ENCODE measurements at places on chromosomes 1 and 21.
A peak's percentile ranks its signal among the peaks of the same experiment; 100 is the strongest.

- DNase-seq, result no peak
Observed at GRCh38 chr1:78385744-78386462, 104.9 kb upstream of the PTGFR start.

- DNase-seq, result no peak
Observed at GRCh38 chr21:28884481-28884880, 108.2 kb downstream of the LTN1 start.

GRCh38 chr1:54859700-54860391 lies 27.1 kb downstream of the DHCR24 start:
- DNase-seq, result no peak

DNA sequence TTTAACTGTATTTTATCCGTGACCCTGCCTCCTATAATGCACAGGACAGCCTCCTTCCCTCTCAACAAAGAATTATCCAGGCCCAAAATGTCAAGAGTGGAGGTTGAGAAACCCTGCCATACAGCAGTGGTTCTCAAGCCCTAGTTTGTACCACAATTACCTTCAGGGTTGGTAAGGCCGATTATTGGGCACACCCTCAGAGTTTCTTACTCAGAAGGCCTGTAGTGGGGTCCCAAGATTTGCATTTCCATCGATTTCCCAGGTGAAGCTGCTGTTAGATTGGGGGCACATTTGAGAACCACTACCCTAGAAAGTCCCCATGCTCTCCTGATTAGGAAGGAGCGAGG lies 400 bp upstream of the PGBD2 start:
- no peak for DNase-seq

GRCh38 chr1:204495078-204495753 lies 611 bp upstream of the PIK3C2B start:
- DNase-seq, result peak; percentile 59

DNA sequence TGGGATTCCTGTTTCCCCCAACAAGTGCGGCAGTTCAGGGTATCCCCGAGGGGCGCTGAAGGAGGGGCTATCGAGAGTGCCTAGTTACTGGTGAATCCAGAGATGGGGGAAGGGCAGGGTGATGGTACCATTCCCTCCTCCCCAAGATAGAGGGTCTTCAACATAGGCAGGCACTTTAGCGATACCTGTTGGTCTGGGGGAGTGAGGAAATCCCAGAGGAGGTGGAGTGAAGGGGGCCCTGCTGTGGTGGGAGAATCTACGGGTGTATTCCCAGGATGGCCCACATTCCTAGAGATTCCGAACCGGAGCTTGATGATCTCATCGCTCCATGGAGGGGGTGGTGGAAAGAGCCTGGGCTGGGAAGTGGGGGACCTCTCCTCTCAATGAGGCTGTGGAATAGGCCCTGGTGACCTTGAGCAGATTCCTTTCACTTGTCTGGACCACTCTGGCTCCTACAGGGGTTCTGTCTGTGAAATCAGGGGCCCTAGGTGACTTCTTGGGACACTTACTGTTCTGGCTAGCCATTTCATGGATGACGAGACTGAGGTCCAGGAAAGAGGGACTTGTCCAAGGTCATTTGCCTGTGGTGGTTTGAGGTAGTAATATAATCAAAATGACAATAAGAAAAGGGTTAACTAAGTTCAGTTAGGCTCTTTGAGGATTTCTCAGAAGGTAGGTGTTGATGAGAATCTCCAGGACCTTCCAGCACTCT lies 52.7 kb upstream of the SYNC start:
- no peak for DNase-seq

DNA sequence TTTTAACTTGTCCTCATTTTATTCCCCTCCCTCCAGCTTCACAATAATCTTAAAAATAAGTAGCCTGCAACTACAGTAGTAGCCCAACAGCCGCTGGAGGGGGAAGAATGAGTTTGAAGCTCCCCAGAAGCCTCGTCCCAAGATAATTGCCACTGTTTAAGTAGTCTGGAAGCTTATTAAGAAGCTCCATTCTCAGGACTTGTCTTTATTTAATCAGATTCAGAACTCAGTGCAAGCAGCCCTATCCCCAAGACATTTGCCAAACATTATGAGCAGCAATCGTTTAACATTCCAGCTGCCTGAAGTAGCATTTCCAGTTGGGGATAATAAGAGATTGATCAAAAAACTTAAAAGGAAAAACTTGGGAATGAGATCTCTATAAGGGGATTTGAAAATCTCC lies 106.0 kb downstream of the URB2 start:
- DNase-seq, result no peak

- no peak for DNase-seq
Observed at GRCh38 chr1:201226178-201226514, 35.5 kb downstream of the IGFN1 start.

GRCh38 chr1:59556398-59556797 lies 258.4 kb upstream of the HOOK1 start:
- no peak for DNase-seq

DNA sequence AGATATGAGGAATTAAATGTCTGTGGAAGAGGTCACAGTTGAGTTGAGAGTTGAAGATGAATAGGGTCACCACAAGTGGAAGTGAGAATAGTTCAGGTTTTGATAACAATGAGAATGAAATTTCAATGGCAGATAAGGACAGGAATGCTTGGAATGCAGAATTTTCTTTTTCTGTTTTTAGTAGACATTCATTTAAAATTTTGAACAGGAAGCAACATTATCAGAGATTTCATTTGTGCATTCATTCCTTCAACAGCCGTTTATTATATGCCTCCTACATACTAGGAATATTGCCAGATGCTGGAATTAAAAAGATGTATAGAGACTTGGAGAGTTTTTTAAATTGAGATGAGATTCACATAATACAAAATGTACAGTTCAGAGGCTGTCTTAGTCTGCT lies 126.8 kb downstream of the ITSN1 start:
- no peak for DNase-seq

GRCh38 chr1:76109404-76109803 lies 34.9 kb downstream of the ST6GALNAC3 start:
- DNase-seq, result no peak

GRCh38 chr21:14245711-14246110 lies 29.8 kb downstream of the RBM11 start:
- DNase-seq, result no peak

DNA sequence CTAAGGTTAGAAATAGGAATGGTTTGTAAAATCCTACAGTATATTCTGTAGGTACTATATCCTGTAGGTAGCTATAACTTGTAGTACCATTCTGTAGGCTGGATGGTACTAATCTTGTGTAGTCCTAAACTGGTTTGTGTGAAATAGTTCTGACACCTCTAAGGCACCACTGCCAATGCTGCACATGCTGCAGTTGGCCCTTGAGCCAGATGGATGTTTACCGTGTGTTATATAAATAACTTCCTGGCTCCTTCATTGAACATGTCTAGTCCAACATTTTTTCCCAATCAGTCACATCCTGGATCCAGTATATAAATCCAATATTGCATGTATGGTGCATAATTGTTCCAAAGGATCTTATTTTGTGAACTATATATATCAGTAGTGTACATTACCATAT lies 89.5 kb upstream of the GNG4 start:
- DNase-seq, result no peak

DNA sequence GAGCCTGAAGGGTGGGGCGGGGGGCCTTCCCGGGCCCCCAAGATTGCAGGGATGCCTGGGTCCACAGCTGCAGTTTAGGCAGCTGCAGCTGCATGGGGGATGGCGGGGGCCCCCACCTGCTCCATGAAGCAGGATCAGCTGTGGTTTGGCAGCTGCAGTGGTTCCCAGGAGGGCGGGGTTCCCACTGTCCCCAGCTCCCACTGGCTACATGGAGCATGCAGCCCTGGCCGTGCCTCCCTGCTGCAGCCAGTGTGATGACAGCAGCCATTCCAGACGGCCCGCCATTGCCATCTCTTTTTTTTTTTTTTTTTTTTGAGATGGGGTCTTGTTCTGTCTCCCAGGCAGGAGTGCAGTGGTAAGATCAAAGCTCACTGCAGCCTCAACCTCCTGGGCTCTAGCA lies 992 bp upstream of the C1QA start:
- no peak for DNase-seq

- DNase-seq, result no peak
Observed at GRCh38 chr1:96521994-96522760, 199.4 kb upstream of the PTBP2 start.

DNA sequence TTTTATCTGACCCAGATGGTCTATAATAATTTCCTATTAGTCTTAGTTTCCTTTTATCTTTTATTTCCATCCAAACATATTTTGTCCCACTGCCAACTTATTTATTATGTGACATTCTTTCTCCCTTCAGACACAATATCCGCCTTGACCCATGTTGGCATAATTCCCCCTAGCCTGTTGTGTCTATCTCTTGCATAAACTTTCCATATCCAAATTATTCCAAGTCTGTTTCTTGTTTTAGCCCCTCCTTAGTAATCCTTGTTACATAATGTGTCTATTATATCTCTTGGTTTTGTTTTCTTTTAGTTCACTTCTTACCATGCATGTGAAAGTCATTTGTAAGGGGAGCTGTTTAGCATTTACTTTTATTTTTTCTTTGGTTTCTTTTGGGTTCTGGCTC lies 81.6 kb upstream of the CACHD1 start:
- no peak for DNase-seq

GRCh38 chr1:94819945-94820746 lies at the start of gene SLC44A3:
Gene SLC44A3, plus strand, starts transcription at chr1:94820357. Its CDS starts 95 bp downstream, at chr1:94820452.
- no peak for DNase-seq

DNA sequence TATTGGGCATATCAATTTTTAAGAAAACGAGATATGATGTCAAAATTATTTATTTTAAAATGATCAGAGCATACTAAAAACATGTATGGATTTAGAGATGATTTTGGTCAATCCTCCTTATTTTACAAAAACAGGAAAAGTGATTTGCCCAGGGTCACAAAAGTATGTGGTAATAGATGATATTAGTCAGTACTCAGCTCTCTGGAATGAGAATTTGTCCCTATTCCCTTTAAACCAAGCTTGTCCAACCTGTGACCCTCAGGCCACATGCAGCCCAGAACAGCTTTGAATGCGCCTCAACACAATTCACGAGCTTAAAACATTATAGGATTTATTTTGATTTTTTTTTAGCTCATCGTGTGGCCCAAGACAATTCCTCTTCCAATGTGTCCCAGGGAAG lies 104.7 kb downstream of the AKT3 start:
- DNase-seq, result no peak

GRCh38 chr1:208162903-208163302 lies 81.3 kb downstream of the PLXNA2 start:
- DNase-seq, result no peak

All from CD4-positive, alpha-beta T cell treated with Interleukin-4 for 1 hour (primary cell).